Umbilical cord (tissue), 2 donors: ENCODE measurements at places on chromosomes 6 and 20.
A peak's percentile ranks its signal among the peaks of the same experiment; 100 is the strongest.

GRCh38 chr20:23955896-23956295 lies 32.7 kb downstream of the GGTLC1 start:
- DNase-seq = no peak

DNA sequence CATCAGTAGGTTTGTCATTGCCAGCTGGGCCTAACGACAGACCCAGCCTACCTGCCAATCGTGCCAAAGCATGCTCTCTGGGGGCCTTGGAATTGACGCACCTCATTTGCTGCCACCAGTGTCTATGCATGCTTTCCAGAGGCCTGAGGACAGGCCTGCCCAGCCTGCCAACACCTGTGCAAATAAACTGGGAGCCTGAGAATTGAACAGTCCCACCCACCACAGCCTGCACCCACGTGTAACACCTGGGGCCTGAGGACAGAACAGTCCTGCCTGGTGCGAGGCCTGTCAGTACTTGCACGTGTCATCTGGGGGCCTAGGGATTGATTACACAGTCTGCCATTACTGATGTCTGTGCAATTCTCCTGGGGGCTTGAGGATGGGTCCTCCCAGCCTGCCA lies 6.2 kb upstream of the RNF217 start:
- no peak for DNase-seq

DNA sequence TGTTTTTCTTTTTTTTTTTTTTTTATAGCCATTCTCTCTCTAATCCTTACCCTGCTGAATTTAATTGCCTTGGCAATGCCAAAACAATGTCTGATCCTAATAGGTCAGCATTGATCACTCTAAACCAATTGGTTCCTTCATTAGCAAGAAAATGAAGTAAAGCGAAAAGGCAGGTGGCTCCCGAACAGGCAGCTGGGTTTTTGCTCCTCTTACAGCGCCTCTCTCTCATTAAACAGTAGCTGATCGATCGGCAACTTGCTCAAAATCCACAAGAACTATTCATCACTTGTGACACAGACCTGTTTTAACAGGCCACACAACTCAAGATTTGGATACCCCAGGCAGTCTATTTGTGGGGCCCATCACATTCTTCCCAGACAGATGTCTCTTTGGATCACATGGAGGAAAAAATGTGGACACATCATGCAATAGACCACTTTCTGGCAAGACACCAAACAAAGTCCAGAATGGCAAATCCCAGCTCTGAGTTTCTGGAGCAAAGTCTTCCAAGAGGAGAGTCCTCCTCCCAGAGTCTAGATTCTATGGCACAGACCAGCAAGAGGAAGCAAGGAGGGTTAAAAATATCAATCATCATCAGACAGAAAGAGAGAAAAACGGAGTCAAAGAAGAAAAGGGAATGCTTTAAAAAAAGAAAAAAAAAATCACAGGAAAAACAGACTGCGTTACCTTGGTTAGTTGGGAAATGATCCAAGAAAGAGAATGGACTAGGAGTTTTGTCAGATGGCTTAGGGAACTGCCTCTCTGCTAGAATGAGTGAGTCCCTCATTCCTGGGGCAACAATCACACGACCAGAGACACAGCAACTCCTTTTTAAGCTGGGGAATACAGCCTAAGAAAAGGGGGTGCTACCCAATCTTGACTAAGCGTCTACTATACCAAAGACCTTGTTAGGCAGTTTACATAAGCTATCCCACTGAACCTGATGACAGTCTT lies 247.8 kb downstream of the BTBD9 start:
- no peak for DNase-seq

DNA sequence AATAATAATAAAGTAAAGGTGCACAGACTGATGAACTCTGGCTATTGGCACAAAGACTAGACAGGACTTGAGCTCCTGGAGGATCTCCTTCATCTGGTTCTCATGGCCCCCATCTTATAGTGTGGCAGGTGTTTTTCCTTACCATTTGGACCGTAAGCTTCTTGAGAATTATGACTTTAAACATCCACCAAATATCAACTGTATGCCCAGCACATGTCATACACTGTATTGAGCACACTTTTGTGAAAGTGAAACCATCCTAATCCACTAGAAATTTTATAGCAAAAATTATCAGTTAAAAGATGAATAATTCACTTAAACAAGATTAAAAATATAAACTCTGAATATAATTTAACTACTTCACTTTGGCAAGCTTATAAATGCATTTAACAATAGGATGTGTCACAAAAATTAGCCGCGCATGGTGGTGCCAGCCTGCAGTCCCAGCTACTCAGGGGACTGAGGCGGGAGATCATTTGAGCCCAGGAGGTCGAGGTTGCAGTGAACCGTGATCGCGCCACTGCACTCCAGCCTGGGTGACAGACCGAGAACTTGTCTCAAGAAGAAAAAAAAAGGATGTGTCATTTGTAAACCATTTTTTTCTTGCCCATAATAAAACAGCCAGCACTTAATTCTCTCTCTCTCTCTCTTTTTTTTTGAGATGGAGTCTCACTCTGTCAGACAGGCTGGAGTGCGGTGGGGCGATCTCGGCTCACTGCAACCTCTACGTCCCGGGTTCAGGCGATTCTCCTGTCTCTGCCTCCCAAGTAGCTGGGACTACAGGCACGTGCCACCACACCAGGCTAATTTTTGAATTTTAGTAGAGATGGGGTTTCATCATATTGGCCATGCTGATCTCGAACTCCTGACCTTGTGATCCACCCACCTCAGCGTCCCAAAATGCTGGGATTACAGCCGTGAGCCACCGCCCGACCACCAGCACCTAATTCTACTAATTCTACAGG lies 9.1 kb downstream of the HIVEP2 start:
- no peak for DNase-seq

DNA sequence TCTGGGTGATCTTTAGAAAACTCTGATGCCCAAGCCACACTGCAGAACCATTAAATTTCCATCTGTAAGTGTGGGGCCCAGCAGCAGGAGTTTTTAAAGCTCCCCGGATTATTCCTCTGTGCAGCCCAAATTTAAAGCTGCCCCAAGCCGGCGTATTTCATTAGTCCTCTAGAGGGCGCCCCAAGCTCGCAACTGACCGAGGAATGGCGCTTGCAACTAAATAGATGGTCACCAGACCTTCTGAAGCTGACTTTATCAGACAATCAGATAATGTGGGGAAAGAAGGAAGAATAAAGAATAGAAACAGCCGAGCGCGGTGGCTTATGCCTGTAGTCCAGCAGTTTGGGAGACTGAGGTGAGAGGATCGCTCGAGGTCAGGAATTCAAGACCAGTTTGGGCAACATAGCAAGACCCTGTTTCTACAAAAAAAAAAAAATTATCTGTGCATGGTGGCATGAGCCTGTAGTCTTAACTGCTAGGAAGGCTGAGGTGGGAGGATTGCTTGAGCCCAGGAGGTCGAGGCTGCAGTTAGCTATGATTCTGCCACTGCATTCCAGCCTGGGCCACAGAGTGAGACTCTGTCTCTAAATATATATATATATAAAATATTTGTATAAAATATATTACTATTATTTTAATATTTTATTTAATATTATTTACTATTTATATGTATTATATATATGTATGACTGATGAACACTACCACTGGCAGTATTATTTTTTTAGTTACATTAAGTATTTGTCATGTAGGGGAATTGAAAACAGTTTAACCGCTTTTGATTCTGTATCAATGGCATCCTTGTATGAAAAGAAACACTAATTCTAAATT lies 56.0 kb downstream of the OTOR start:
- DNase-seq = peak; percentile 56

DNA sequence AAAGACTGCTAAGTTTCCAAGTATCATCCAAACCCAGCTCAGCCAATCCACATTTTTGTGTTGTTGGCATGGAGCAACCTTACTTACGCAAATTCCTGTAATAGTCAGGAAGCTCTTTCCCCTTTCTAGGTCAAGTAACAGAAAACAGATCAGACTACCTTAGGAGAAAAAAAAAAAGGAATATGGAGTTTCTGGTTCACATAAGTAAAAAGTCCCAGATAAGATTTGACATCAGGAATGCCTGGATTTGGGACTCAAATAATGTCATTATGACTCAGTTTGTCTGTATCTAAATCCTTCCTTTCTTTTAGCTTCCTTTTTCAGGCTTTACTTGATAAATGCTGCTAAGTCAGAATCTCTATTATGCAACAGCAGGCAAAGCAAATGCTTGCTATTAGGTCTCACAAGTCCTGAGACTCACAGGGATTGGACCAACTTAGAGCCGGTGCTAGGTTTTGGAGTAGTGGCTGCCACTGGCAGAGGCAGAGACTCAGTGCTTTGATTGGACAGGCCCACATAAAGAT lies 44.5 kb downstream of the NCOA7 start:
- peak; percentile 95 for DNase-seq

DNA sequence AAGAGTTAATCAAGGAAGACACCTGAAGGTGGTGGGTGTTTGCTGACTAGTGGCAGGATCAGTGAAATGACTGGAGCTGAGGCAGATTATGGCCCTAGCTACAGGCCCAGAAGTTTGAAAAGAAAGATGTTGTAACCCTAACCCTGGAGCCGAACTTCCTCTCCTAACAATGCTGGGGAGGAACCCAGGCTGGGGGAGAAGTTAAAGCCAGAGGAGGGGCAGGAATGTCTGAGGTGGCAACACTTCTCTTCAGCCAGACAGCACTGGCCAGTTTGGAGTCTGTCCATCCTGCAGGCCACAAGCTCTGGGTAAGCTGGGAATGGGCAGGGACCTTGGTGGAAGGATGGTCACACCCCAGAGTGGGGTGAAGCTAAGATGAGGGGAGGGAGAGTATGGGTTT lies at the start of gene LST1:
Gene LST1 (plus strand): TSS at position 270 of the 400 bp plus-strand sequence. CDS start 1,023 bp downstream, outside the sequence.
- DNase-seq = peak; percentile 24

DNA sequence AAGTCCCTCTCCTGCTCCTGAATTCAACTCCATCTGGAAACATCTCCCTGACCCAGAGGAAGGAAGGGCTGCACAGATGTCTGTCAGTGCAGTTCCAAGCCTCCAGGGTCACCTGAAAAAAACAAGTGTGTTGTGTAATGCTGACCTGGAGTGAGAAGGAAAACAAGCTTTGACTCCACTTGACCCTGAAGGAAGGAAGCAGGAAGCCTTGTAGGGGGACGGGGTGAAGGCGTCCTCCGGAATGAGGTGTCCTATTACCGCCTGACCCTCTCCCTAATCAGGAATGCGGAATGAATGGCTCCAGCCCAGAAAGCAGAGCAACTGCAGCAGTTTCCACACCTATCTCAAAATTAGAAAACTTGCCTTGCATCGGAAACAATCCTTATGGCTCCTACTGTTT lies 13.9 kb upstream of the ADGRF5 start:
- no peak for DNase-seq

GRCh38 chr20:41261260-41261659 lies 56.3 kb downstream of the ZHX3 start:
- no peak for DNase-seq

GRCh38 chr6:21431526-21431925 lies 162.0 kb upstream of the SOX4 start:
- no peak for DNase-seq

GRCh38 chr6:99434702-99435530 lies 9.8 kb upstream of the PNISR start:
- peak; percentile 23 for DNase-seq

DNA sequence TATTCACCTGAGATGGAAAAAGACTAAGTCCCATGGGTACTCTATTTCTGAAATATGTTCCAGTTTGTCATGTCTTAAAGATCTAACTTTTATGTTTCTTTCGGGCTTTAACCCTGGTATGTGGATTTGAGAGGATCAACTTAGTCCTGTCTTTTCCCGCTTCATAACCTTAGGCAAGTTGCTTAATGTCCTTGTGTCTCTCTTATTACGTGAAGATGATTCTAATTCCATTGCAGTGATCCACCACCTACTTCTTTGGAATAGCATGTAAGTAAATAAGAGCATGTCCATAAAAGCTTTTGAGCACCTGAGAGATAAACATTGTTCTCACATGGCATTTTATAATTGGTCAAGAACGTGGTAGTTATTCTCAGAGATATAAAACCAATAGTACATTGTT lies 23.0 kb downstream of the SPTLC3 start:
- no peak for DNase-seq

GRCh38 chr6:11615214-11615602 lies 77.7 kb downstream of the TMEM170B start:
- no peak for DNase-seq
